Large intestine (tissue), 12 donors: ENCODE measurements at places on chromosomes 2 and 18. TPM values are rescaled to one million over a fixed set of nuclear protein-coding genes. Genes with fewer than 3 reads are reported as not detected.
A peak's percentile ranks its signal among the peaks of the same experiment; 100 is the strongest.

The TGFA gene
- polyA plus RNA-seq: 8.4 TPM

The TUBA4B gene
- polyA plus RNA-seq: not detected

The AKAIN1 gene
- polyA plus RNA-seq: 0.12 TPM

The GAREM1 gene
- polyA plus RNA-seq: 11.8 TPM

The HOXD1 gene
- polyA plus RNA-seq: 2.6 TPM

The MYO5B gene
- polyA plus RNA-seq: 52.0 TPM

The SERPINB12 gene
- not detected for polyA plus RNA-seq

The DSG1 gene
- polyA plus RNA-seq: 0.19 TPM

The HSPE1 gene
- polyA plus RNA-seq: 268 TPM

The NDC80 gene
- polyA plus RNA-seq: 11.8 TPM

DNA sequence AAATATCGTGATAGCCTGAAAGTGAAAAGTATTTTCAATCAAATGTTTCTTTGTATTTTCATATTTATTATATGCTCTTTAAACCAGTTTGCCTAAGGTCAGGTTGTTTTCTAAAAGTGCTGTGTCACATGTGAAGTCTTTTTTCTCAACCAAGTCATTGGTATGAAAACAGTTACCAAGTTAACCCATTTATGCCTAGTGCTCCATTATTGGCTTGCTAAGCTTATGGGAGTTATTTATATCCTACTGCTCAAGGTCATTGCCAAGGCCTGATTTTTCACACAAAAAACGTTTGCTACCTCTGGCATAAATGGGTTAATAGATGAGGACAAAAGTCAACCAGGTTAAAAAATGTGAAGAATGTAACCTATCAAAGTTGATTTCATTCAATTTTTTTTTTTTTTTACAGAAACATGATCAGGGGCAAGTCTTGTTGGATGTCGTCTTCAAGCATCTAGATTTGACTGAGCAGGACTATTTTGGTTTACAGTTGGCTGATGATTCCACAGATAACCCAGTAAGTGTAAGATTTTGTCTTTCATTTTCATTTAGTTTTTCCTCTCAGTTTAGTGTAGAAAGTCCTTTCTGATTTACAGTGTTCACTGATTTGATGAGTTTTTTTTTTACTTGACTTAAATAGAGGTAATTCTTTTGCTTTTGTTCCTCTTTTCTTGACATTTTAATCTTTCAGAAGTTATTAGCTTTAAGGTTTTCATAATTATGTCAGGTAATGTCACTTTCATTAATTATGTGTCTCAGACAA is 102.6 kb downstream of the PTPN4 start:
- no peak for DNase-seq
- no peak overlapping the region for H3K4me3 ChIP-seq
- H3K27me3 ChIP-seq: no peaks in the 10 kb centered on the region
- H3K27ac ChIP-seq: no peak overlapping the region
- no peaks in the 10 kb centered on the region for H3K36me3 ChIP-seq
- no peaks in the 10 kb centered on the region for H3K4me1 ChIP-seq

DNA sequence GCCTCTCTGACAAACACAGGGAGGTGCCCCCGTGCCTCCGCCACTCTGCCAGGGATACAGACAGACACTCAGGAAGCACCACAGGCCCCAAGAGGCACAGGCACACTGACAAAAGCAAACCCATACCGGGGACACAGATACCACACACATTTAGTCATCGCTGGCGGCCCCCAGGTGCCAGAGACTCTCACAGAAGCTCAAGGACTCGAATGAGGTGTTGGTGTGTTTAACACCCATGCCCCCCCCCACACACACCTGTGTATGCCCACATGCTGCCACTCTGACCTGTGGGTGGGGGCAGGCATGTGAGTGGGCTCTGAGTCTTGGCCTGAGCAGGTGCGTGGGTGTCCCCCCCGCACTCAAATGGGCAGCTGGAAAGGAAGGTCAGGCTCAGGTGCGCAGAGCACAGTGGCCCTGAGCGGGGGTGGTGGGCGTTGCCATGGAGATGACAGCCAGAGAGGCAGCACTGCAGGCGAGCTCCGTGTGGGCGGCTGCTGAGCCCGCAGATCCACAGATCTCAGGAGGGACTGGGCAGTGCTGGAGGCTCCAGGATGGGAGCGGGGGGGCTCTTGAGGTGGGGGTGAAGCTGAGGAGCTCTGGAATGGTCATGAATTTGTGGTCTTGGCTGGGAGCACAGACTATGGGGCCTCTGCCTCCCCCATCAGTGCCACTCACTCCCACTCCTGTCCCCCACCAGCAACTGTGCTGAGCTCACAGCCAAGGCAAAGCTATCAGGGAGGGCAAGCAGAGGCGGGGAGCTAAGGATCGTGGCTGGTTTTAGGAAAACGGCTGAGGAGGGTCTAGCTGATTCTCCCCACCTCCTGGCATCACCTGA is 73.9 kb upstream of the TAF1B start:
- DNase-seq: no peak
- H3K4me3 ChIP-seq: no peak overlapping the region
- no peaks in the 10 kb centered on the region for H3K36me3 ChIP-seq

- no peaks in the 10 kb centered on the region for H3K36me3 ChIP-seq
- peaks cover 67% of the 10 kb centered on the region for H3K27me3 ChIP-seq
- H3K4me3 ChIP-seq: peak overlapping the region; percentile 59
- H3K4me1 ChIP-seq: no peaks in the 10 kb centered on the region
- DNase-seq: peak; percentile 47
Observed at GRCh38 chr2:206275312-206276055, 1.0 kb downstream of the ZDBF2 start.

DNA sequence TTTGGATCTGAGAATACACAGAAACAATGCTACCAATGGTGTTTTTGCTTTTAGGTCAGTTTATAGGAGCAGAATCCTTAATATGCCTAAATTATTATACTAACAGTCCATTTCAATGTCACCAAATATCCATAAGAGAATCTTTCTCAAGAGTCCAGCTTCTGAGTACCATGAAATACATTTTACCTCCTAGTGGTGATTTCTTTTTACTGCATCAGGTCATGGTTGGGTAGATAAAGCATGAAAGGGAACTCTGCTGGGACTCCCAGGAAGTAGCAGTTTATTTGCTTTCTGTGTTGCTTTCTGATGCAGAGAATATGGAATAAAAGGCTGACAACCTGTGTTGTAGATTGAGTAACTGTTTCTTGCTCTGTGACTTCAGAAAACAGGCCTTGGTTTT is 115.6 kb downstream of the PPP1R1C start:
- no peaks in the 10 kb centered on the region for H3K27me3 ChIP-seq
- H3K27ac ChIP-seq: no peak overlapping the region
- H3K36me3 ChIP-seq: no peaks in the 10 kb centered on the region

- H3K27me3 ChIP-seq: no peaks in the 10 kb centered on the region
- no peaks in the 10 kb centered on the region for H3K36me3 ChIP-seq
- no peak overlapping the region for H3K4me3 ChIP-seq
- peak; percentile 59 for DNase-seq
- H3K4me1 ChIP-seq: peaks cover 8% of the 10 kb centered on the region
Observed at GRCh38 chr2:159030674-159031380, 62.4 kb downstream of the TANC1 start.

- no peak overlapping the region for H3K4me3 ChIP-seq
- no peak overlapping the region for H3K27ac ChIP-seq
- no peak for DNase-seq
- no peaks in the 10 kb centered on the region for H3K27me3 ChIP-seq
- no peaks in the 10 kb centered on the region for H3K36me3 ChIP-seq
Observed at GRCh38 chr2:214503568-214503967, 92.7 kb downstream of the VWC2L start.

DNA sequence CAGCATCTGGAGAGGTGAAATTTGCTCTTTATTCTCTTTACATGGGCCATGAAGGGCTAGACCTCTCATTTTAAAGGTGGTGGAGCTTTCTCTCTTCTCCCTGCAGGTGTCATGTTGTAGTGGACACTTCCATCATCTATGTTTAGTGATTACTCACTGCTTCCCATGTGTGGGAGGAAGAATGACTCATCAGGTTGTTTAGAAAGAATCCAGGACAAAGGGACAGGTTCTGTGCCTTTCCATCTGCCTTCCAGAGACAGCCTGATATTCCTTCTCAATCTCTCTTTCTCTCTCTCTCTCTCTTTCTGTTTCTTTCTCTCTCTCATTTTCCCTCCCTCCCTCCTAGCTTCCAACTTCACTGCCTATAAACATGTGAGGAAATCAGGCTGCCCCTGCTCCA is 38.7 kb downstream of the SCG2 start:
- no peaks in the 10 kb centered on the region for H3K36me3 ChIP-seq
- H3K27me3 ChIP-seq: no peaks in the 10 kb centered on the region
- no peak for DNase-seq
- H3K4me3 ChIP-seq: no peak overlapping the region
- H3K27ac ChIP-seq: no peak overlapping the region

DNA sequence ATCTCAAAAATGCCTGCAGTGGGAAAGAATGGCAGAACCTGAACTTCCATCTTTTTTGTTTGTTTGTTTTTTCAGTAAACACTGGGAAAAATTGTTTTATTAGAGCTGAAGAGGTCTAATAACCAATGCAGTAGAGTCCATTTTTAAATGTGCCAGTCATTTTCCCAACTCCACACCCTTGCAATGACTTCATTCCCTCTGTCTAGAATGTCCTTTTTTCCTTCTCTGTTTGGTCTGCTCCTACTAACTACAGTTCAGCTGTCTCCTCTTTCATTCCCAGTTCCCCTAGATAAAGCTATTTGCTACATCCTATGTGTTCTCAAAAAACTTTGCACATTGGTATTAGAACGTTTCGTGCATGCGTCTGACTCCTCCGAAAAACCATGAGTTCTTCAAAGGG is 9.3 kb upstream of the RAPH1 start:
- H3K4me1 ChIP-seq: no peaks in the 10 kb centered on the region
- DNase-seq: no peak
- H3K27ac ChIP-seq: no peak overlapping the region
- no peaks in the 10 kb centered on the region for H3K27me3 ChIP-seq

DNA sequence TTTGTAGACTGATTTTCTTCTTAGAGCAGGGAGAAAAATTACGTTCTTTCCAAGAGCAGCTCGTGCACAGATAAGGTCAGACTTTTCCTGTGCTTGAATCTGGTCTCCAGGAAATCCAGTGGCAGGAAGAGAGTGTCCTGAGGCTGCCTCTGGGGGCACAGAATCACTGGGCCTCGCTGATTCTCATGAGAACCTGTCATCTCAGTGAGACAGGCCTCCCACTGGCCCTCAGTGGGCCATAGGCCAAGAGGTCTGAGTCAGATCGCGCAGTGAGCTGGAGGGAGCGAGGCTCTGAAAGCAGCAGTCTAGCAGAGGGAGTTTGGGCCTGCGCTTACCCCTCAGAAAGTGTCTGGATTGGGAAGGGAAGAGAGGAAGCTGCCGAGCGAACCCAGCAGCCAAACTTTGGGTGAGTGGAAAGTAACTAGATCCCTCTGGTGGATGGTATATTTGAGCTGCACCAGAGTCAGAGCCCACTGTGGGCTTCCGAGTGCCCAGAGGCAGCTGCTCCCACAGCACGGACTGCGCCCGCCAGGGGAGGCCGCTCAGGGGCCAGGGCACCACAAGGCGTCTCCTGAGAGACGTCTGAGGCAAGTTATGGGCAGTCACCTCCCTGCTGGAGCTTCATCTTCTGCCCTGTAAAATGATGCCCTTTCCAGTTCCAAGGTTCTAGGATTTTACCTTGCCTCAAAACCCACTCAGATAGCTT is 8.2 kb downstream of the GDF7 start:
- peaks cover 46% of the 10 kb centered on the region for H3K27me3 ChIP-seq
- no peak overlapping the region for H3K4me3 ChIP-seq
- peaks cover 31% of the 10 kb centered on the region for H3K4me1 ChIP-seq
- no peak overlapping the region for H3K27ac ChIP-seq
- no peak for DNase-seq

- H3K27me3 ChIP-seq: no peaks in the 10 kb centered on the region
- H3K4me3 ChIP-seq: no peak overlapping the region
- no peak for DNase-seq
- H3K36me3 ChIP-seq: no peaks in the 10 kb centered on the region
- no peaks in the 10 kb centered on the region for H3K4me1 ChIP-seq
- no peak overlapping the region for H3K27ac ChIP-seq
Observed at GRCh38 chr2:134988994-134989605, 58.1 kb downstream of the MAP3K19 start.

GRCh38 chr2:240235811-240236210 is 95.4 kb upstream of the OTOS start:
- no peak overlapping the region for H3K27ac ChIP-seq
- H3K4me1 ChIP-seq: no peaks in the 10 kb centered on the region
- no peak overlapping the region for H3K4me3 ChIP-seq
- peaks cover 4% of the 10 kb centered on the region for H3K27me3 ChIP-seq
- H3K36me3 ChIP-seq: no peaks in the 10 kb centered on the region

DNA sequence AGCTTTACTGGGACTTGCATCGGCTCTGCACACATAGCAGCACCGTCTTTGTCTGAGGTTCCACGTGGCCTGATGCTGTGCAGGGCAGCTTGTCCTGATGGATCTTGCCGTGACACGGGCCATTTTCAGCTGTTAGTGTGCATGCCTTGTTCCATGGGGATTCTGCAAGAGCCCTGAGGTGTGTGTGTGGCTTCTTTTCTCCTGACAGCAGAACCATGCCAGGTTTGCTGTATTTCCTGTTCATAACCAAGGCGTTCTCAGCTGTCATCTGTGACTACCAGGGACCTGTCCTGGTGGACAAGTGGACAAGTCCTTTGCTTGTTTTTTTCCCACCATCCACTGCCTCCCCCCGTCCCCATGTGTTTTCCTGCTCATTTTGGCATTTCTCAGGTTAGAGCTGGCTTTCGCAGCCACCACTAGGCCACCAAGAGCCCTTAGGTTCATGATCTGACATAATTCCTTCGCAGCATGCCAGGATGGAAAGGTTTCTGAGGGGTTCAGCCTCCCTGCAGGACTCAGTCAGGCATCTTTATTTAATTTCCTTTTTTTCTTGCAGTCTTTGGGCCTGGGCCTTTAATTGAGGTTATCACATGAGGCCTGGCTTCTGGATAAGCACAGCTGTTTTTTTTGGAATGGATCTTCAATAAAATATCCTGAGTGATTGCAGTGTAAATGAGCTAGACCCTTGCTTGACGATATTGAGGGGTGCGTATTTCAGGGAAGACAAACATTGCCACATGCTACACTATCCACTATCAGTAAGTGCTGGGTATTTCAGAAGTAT is 139.4 kb downstream of the NCK2 start:
- peaks cover 49% of the 10 kb centered on the region for H3K36me3 ChIP-seq
- DNase-seq: no peak
- no peaks in the 10 kb centered on the region for H3K4me1 ChIP-seq
- no peak overlapping the region for H3K27ac ChIP-seq
- H3K4me3 ChIP-seq: no peak overlapping the region
- H3K27me3 ChIP-seq: no peaks in the 10 kb centered on the region
